ENCODE measurements at places on chromosomes 4 and X.

DNA sequence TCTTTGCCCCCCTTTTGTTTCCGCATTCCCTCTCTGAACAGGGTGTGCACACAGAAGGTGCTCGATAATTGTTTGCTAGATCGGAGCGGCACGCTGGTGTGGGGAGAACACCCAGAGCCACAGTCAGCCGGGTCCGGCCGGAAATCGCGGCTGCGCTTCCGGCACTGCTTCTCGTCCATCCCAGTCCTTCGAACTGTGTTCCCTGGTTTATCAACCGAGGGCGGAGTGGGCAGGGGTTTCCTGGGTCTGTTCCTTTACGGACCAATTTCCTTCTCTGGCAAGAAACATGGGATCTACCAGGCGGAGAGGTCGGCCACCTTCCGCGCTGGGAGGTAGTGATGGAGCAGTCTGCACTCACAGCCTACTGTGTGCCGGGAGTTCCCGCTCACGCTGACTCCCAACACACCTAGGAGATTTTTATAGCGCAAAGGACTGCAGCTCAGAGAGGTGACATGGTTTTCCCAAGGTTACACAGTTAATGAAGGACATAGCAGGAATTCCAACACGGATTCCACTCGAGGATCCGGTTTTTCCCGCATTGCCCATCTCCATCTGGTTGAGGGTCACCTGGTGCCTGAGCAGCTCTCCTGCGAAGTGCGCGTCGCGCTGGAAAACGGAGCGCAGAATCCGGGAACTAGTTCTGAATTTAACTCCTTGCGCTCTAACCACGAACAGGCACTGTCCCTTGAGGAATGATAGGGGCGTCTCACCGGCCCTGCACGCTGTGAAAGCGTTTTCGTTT is 6.8 kb downstream of the MSX1 start:
- DNase-seq: no peak

GRCh38 chr4:52425751-52426326 is 233.3 kb downstream of the USP46 start:
- DNase-seq: no peak

GRCh38 chr4:40576651-40577480 is 52.8 kb downstream of the RBM47 start:
- no peak for DNase-seq

- no peak for DNase-seq
Observed at GRCh38 chr4:85486425-85487086, 11.6 kb downstream of the ARHGAP24 start.

- no peak for DNase-seq
Observed at GRCh38 chr4:138595731-138596460, 353.7 kb upstream of the SLC7A11 start.

GRCh38 chrX:54288277-54288676 is 69.6 kb downstream of the WNK3 start:
- DNase-seq: no peak

DNA sequence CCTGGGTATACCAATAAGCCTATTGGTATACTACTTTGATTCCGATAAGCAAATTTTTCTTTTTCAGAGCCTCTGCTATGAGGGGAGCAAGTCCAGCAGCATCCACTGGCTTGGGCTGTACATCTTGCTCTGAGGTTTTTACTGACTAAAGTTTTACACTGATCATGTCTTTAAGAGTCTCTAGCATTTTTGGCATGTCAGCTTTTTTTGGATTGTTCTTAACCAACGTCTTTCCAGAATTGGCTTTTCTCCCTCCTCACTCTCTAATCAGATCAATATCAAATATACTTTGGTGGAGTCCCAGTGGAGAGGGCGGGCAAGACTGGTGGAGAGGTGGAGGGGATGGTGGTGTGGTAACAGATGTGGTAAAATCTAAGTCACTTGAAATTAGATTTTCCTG is 196.8 kb downstream of the HEPH start:
- DNase-seq: no peak

DNA sequence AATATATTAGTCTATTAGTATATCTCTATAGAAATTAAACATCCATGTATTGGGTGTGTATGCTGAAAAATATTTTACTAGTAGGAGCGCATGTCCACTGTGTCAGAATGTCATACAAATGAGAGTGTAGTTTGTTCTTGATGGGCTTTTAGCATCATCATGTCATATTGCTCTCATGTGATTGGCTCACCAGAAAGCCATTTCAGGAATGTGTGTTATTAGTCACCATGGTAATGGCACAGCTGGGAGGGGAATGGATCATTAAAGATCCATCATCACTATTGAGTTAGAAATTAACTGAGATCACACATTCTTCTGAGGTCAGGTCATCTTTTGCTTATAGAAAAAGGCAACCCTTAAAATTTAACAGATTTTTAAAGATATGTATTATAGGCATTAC is 77.3 kb downstream of the PHEX start:
- DNase-seq: no peak

GRCh38 chr4:3512279-3512678 is 19.9 kb downstream of the LRPAP1 start:
- DNase-seq: no peak

- DNase-seq: no peak
Observed at GRCh38 chrX:1531096-1531890, 5.7 kb downstream of the P2RY8 start.

GRCh38 chr4:102807345-102807744 is 20.0 kb downstream of the UBE2D3 start:
- DNase-seq: no peak

GRCh38 chrX:40090961-40091360 is 6.8 kb downstream of the BCOR start:
- DNase-seq: no peak

DNA sequence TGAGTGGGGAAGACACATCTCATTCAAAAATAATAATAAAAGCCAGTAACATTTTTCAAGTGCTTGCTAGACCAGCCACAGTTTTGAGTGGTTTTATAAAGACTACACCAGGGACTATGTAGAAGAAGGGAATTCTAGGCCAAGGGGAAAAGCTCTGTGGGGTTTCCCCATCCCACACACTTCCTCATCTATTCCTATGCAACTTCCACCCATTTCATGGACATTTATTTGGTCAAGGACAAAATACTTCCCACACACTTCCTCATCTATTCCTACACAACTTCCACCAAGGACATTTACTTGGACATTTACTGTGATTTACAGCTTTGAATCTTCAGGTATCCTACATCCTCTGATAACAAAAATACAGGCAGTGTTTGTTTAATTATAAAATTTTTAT is 86.5 kb upstream of the KLF3 start:
- no peak for DNase-seq

DNA sequence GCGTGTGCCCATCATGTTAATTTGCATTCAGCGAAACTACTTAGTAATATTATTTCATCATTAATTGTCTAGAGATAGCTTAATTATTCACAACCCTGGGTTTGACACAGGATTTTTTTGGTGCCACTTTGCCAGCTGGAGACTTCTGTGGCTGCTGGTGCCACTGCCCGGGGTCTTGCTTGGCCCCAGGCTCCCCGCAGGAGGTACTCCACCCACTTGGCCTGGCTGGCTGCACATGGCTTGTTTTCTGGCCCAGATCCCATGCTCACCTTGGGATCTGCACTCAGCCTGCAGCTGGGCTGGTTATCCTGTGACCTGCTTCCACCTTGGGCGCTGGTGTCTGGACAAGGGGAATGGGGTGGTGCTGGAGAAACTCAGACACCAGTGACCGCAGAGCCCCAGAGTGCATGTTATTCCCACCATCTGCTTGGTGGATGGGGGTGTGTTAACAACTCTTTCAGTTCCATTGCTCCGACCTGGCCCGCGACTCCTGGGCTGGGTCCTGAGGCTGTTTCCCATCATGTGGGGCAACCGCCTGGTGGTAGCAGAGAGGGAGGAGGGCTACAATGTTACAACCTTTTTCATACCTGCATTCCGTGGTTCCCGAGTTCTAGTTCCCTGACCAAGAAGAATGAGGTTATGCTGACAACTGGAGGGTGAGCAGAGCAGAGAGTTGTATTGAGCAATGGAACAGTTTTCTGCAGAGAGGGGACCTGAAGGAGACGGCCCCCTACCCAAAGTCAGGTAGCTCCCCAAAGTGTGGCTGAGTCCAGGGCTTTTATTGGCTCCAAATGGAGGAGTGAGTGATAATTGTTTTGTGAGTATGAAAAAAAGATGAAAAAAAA is 1950.0 kb upstream of the IGFBP7 start:
- DNase-seq: no peak

DNA sequence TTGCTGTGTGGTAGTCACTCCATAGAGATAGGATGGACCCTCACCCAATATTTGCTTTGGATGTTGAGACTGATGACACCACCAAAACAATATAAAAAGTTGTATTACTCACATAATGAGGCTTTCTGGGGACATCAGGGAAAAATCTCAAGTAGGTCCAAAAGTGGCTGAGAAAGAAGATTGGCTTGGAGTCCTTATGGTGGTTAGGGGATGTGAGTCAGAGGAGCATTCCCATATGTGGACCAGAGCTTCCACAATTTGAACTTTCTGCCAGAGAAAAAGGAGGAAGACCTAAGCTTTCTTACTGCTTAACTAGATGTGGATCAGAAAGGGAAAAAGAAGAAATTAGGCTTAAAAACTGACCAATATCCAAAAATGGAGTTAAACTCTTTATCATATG is 460.5 kb downstream of the SH3BGRL start:
- no peak for DNase-seq

DNA sequence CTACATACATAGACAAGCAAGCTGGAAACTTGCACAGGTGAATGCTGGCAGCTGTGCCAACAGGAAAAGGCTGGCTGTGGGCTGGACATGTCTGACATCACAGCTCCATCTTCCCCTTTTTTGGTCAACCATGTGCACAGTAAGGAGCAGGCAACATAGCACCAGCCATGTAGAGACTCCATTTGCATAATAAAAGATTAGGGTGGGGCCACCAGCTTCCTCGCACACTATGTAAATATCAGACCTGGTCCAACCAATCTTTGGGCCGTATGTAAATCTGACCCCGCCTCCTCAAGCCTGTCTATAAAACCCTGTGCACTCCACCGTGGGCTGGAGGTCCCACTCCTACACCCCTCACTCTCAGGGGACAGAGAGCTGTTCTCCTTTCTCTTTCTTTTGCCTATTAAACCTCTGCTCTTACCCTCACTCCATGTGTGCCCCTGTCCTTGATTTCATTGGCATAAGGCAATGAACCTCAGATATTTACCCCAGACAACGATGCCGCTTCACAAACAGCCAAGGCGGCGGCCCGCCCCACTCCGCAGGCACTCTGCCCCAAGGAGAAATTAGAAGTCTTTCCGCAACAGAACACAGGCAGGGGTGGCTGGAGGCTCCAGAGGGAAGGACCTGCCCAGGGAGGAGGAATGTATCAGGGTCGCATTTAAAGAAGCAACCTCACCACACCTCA is 862.2 kb downstream of the TRIML1 start:
- DNase-seq: no peak

GRCh38 chr4:138803051-138803450 is 212.5 kb upstream of the NOCT start:
- DNase-seq: no peak

GRCh38 chr4:153929675-153930074 is 140.8 kb upstream of the SFRP2 start:
- DNase-seq: no peak

DNA sequence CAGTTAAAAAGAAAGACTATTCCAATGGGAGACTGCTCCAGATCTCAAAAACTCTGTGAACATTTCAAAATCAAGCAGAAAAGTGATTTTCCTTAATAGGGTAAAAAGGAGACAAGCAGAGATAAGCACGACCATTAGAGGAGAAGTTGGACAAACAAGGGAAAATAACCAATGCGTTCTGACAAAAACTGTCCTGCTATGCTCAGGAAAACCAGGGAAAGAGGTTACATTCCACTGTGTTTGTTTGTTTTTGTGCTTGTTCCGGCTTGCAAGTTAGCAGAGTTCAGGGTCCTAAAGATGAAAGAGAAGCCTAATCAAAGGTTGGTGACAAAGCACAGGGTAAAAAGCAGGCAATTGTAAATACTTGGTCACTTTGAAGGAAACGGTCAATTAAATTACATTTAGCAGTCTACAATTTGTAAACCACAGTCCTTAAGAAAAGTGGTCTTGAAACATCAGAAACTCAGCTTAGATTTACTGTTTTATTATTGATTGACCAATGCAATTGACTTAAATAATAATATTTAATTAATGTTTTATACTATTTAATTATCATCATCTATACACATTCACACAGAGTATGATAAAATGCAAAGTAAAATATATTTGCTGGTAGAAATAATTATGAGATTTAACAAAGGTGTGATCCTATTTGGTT is 186.2 kb upstream of the CPXCR1 start:
- DNase-seq: no peak

DNA sequence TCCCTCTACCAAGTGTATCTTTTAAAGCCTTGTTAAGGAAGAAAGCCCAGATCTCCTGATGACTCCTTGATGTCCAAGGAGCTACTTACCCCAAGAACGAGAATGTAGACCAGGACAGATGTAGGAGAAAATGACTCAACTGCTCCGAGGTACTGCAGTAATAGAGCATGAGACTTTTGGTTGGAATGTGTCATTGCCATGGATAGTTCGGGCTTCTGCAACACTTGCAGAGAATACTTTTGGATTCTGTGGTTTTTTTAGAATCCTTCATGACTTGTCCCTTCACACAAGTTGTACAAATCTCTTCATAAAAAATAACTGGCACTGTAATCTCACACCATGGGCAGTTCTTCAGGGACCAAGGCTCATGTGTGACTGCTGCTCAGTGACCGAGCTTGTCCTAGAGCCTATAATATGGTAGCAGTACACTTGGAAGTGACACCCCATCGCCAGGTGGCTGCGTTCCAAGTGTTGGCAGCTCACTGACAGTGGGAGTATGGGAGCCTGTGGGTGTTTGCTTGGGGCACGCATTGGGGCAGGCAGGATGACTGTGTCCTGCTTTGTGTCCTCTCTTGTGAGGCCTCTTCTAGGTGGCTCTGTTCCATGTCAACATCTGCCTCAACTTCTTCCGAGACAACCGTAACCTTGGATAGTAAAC is 87.9 kb upstream of the WDR1 start:
- no peak for DNase-seq

GRCh38 chrX:585115-585808 is 45.3 kb upstream of the SHOX start:
- no peak for DNase-seq

- DNase-seq: no peak
Observed at GRCh38 chrX:14051416-14051815, 21.7 kb upstream of the GEMIN8 start.

GRCh38 chrX:55783723-55784122 is 66.2 kb downstream of the RRAGB start:
- no peak for DNase-seq

GRCh38 chrX:136495043-136495442 is 2.3 kb upstream of the HTATSF1 start:
- DNase-seq: no peak
